ENCODE measurements at places on chromosomes 1 and 21.

DNA sequence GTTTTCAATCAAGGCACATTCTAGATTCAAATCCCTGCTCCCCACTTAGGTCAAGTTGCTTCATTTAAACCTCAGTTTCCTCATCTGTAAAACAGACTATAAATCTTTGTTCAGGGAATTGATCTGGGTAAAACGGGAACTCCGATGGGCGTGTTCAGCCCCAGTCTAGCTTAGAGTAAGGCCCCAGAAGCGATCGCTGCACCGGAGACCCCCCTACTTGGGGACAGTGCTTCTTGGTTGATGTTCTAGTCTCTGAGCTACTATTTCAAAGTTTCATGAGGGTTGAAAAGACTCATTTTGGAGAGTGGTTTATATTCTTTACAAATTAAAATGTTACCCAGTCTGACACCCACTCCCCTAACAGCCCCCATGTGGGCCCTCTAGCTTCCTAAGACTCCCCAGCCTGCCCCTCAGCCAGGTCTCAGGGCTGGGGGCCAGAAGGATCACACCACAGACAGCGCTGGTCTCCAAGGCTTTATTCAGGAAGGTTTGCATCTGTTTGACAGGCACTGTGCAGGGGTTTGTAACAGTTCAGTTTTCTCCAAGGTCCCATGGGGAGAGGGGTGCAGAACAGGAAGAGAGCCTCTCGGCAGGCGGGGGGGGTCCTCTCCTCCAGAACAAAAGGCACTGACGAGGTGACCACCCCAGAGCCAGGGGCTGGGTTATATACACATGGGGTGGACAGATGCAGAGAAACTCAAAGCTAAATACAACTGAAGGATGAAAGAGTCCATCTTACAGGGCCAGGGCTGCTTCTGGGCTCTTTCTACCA, 82.9 kb downstream of the STUM start:
- DNase-seq = no peak

DNA sequence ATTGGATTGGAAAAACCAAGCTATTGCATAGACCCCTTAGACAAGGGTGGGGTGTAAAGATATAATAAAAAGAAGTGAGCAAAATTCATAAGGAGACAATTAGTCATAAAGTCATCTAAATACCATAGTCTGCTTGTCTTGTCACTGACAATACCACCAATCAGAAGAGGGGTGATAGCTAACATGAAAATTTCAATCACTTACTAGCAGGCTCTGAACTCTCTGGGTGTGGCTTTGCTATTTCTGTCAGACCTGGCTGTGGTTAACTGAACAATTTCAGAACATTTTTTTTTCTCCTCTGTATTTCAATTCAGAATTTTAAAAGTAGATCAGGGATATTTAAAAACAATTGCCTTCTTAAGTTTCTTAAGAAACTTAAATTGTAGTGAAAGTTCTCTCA, 158.5 kb upstream of the PRMT6 start:
- no peak for DNase-seq

GRCh38 chr1:186531561-186532165, 70.7 kb upstream of the PDC start:
- DNase-seq = no peak

DNA sequence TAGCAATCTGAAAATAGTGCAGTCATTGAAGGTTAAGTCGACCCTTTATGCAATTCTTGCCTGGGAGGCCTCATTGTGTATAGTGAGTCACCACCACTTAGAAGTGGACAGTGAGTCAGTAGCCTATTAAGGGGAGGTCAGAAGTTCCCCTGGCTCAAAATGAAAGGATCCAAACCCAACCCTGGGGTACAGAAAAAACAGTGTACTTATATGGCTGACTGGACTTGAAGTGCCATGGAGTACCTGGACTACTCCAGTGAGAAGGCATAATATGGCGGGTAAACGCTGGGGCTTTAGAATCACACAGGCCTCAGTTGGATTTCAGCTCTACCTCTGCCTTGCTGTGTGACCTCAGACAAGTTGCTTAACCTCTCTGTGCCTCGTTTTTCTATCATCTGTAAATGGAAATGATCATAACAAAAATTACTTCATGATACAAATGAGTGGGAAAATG, 2.2 kb upstream of the BCL9 start:
- no peak for DNase-seq

DNA sequence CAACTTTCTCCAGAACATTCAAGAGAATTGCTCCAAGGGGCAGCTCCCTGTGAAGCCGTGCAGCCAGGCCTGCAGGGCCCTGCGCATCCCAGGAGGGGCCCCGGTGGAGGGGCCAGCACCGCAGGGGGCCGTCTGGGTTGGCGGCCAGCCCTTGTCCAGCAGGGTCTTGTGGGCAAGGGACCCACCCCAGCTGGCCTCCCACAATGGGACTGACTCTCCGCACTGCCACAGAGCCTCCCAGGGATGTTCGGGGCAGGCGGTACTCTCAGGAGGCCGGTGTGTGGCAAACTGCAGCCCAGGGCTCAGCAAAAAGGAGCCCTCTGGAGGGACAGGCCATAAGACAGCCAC, 68.2 kb upstream of the COL6A1 start:
- no peak for DNase-seq

DNA sequence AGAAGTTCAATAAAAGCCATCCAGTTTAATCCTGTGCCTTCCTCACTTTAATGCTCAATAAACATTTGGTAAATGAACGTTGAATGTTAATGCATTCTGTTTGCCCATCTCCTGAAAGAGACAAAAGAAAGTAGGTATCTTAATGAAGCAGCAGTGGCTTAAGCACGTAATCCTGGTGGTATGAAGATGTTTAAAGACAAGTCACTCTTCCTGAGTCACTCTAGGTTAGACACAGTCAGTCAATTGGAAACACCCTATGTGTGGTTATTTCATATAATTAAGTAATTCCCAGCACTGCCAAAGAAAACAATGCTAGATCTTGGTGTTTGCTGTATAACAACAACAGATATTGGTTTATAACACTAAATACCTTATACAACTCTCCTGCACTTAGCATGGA, 334.0 kb upstream of the FMN2 start:
- DNase-seq = no peak

- no peak for DNase-seq
Observed at GRCh38 chr1:212700223-212700891, 717 bp upstream of the BATF3 start.

DNA sequence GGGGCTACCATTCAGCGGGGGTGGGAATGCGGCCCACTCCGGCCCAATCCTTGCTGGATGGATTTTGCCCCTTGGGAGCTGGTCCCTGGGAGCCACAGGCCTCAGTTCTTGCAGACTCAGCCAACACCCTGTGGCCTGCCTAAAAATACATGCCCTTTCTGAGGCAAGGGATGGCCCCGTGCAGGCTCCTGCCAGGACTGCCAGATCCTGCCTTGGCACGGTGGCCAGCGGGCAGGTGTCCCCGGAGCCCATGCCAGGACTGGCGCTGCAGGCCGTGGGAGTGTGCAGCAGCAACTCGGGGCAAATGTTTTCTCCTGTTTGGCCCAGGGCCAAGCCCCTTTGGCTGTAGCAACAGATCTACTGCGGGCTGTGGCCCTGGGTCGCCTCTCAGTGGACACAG, 1.6 kb upstream of the PANK4 start:
- no peak for DNase-seq

DNA sequence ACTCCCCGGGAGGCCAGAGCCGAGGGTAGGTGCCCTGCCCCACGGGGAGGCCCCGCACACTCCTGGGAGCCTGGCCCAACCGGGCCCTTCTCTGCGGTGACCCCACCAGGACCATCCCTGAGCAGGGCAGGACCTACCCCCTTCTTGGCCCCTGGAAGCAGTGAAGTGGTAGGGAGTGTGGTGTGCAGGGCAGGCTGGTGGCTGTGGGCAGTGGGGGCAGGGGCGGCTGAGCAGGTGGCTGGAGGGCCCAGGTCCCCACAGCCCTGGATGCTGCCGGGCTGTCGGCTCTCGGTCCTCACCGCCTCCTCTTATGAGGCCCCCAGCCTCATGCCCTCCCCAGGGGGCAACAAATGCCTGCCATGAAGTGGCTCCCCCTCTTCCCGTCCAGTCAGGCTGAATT, 19.5 kb downstream of the PLCH2 start:
- DNase-seq = no peak

Measured in NCI-H1092 (cell line).